ENCODE measurements at places on chromosomes 5 and 9.
A peak's percentile ranks its signal among the peaks of the same experiment; 100 is the strongest.

DNA sequence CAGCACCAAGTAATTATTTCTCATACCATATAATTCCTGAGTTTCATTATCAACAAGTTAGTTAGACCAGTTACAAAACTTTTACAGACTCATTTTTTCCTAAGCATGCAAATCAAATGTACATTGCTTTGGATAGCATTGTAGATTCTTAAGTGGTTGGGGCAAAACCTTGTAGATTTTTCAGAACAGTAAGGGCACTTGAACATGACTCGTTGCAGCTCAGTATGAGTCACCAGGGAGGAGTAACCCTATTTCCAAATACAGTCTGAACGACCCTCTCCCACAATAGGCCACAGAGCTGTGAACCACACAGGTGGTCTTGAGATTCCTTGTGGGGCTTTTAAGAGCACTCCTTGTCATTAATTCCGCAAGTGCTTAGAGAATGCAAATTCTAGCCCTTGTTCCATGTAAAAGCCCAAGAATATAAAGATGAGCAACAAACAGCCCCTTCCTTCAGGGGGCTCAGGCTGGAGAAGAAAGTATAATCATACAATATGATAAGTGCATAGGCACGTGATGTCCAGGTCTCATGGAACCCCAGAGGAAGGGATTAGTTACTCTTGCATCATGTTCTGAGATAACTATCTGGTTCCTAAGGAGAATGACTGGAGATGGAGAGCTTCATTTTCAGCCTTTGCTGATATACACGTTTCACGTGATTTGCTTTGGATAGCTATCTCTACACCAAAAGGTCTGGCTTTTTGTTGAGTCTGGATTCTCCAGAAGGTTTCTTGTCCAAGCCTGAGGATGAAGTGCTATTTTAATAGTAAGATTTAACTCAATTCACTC is 295.7 kb downstream of the KCNN2 start:
- DNase-seq, result no peak

DNA sequence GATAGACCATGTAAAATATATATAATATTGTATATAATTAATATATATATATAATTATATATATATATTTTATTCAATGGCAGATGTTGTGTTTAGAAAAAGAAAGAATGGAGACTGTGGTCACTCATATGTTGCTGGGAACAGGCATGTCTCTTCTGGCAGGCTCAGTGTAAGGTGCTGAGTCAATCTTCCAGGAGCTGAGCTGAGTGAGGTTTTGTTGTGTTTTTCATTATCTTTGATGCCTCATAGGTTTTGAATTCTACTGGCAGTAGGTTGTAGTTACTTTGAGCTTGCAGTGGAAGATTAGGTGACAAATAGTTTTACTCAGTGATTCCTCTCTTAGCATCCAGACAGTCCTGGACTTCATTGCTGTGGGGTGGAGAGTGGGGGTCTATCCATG is 561.3 kb downstream of the IRX1 start:
- DNase-seq, result no peak

DNA sequence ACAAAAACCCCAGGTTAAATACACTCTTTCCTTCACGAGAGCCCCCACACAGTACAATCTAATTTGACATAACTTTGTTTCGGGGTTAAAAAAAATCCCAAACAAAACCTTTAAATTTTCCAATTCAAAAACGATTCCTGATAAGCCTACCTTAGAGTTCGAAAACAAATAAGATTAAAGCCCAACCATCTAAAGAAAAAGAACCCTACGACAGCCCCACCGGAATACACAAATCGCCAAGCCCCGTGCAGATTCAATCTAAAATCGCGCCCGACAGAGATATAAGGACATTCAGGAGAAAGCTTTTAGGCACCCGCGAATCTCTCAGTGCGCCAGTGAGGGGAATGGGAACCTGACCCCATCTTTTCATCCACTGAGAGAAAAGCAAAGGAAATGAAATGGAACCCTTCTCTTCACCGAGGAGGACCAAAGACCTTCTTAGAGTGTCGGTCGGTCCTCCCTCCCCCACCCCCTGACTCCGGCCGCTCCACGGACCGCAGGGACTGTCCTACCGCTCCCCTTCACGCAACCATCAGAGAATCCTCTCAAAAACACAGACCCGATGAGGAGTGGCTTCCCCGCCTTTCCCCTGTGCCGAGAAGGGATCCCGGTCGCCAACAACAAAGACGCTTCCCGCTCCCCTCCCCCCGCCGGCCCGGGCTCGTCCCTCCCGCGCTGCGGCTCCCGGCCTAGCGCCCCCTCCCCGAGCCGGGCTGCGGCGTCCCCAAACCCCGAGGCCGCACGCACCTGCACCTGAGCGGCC is 925 bp downstream of the ABHD17B start:
- DNase-seq, result no peak

DNA sequence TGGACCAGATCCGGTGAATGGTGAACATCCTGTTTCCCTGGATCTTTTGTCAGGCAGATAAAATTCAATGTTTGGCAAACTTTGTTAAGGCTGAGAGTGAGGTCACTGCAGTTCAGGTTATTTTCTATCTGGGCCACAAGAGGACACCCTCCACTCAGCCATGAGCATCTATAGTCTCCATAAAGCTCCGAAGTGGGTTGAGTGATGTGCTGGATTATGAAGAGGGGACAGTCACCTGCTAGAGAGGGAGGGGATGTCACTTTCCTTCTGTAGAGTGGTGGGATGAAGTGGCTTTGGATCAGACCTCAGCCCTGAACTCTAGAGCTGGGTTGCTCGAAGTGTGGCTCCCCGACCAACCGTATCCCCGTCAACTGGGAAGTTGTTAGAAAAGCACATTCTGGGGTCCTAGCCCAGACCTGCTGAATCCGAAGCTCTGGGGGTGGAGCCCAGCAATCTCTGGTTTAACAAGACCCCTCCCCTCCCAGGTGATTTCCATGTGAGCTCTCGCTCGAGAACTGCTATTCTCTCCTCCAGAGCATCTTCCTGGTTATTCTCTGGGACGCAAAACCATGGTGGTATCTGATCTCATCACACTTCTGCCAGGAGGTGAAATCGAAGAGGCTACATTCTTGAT is 31.8 kb upstream of the FGF1 start:
- DNase-seq, result peak; percentile 75

- DNase-seq, result no peak
These were observed 41.0 kb downstream of the ERMP1 start for GRCh38 chr9:5791870-5792269.

DNA sequence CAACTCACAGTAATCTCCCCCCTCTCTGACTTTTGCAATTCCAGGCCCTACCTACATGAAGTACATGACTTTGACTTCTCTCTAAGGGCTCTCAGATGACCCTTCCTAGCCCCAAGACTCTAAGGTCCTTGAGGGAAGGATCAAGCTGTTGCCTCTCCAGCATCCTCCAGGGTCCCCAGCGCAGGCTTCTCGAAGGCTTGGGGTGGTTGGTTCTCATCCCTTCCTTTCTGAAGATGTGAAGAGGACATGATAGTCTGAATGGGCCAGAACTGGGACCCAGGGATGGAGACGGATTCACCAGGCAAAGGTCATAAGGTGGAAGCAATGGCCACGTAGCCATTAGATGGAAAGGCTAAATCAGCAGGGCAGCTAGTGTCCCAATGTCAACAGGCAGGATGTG is 86.8 kb downstream of the NRG2 start:
- no peak for DNase-seq

DNA sequence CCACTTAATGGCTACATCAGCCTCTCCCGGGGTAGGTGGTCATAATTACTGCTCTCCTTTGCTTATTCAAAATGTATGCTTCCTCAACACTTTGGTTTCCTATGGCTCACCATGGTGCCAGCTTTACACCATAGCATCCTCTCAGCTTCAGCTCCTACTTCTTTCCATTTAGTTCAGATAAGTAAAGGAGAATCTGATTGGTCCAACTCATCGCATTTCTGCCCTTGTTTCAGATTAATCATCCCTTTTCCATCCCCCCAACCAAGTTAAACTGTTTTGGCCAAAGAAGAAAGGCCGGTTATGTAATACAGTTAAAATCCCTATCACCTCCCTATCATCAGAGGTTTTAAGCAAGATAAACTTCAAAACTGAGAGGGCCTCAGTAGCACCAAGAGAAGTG is 130.5 kb downstream of the CETN3 start:
- no peak for DNase-seq

- DNase-seq, result no peak
These were observed at the start of gene LCN2 for GRCh38 chr9:128149001-128149701. TSS of gene LCN2 (plus strand) at chr9:128149453. CDS start at chr9:128149526, 73 bp downstream.

DNA sequence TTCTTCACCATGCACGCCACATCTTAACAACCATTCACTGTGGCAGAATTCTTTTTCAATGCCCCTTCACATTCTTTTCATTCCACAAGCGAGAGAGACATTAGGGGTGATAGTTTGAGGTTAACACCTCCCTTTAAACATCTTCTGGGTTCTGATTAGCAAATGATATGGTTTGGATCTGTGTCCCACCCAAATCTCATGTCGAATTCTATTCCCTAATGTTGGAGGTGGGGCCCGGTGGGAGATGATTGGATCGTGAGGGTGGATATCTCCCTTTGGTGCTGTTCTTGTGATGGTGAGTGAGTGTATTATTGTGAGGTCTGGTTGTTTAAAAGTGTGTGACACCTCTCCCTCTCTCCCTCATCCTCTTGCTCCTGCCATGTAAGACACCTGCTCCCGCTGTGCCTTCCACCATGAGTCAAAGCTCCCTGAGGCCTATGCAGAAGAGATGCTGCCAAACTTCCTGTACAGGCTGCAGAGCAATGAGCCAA is 46.1 kb upstream of the RAI14 start:
- no peak for DNase-seq

DNA sequence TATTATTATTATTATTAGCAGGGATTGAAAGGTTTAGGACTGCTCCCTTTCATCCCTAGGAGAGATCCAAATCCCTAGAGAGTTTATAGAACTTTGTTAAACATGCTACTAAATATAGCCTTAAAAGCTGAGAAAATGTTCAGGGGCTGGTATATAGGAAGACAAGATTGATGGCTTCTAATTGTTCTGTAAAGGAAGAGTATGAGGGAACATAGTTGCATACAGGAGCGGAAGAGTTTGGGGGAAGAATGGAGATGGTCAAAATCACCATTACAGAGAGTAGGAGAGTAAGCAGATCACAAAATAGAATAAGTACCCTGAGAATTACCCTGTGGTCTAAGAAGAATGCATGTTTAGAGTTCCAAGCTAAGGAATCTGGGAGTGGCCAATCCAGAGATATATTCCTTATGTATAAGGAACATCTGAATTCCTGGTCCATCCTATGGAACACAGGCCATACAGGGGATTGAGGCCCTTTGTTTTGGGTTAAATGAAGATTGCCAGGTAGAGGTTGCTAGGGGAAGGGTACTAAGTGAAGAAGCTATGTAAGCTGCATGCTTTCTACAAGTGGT is 158.0 kb upstream of the APC start:
- no peak for DNase-seq

DNA sequence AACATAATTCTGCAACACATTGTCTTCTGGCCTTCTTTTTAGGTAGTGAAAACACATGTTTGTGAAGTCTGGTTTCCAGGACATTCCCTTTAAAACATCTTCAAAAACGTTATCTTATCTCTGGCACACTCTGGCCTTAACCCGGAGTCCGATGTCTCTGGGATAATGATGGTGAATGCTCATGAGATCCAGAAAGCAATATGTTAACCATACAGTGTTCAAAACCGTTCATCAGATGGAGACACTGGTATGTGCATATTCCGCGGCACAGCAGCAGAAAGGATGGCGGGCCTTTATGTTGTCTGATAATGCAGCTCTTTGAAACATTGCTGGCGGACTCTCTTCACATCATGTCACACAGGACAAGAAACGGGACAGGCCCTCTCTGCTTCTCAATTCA is 605.2 kb downstream of the CCDC171 start:
- no peak for DNase-seq

GRCh38 chr9:5799314-5799713 is 33.6 kb downstream of the ERMP1 start:
- peak; percentile 49 for DNase-seq

GRCh38 chr5:128904805-128905567 is 60.3 kb upstream of the SLC27A6 start:
- DNase-seq, result peak; percentile 42

DNA sequence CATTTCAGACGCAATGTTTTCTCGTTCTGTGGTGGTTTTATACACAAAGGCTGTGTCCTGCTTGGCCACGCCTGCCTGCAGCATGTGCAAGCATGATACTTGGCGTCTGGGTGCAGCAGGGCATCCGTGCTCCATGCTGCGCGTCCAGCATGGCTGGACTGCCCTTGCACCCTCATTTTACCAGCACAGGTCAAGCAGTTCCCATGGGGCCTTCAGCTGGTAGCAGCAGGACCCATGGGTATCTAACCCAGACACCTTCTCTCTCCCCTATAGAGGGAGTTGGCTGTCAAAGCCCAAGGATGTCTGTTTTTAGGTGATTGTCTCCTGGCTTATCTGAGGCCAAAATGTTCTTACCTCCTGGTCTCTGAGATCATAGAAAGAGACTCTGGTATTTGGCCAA is 158.3 kb upstream of the PITX1 start:
- DNase-seq, result no peak

DNA sequence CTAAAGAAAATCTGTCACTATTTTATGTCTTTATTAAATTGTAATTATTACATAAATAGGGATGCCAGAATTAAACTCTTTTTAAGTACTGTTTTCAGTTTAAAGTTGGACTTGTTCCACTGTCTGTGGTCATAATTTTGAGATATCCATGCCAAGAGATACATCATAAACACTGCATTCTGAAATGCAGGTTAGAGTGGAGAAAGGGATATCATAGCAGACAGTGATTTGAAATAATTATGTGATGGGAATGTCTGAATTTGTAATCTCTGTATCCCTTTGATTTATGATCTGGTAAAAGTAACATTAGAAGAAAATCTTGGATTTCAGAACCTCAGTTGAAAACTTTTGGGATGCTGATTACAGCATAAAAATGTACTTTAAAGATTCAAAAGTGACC is 222.1 kb downstream of the GOLPH3 start:
- DNase-seq, result no peak

DNA sequence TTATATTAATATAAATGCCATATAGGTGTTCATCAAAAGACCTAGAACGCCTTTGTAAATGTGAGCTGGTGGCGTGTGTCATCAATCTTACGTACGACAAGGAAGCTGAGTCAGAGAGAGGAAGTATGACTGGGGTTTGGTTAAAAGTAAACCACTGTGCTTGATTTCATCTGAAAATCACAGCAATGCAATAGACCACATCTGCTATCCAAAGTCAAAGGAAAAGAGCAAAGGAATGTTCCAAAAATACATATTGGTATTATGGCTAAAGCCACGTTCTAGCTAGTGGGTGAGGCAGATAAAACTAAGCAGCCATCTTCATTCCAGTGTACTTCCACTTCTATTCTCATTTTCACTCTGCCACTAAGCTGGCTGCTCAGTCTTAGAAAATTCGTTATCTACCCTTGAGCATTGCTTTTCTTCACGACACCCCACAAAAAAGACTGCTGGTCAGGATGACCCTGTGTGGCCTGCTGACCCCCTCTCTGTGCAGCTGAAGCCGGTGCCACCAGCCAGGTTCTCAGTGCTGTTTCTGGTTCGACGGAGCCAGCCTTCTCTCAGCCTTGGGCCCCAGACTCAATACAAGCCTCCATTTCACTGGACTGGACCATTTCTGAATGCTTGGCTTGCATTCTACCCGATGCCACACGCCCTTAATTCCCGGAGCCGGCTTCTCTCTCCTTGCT is 23.8 kb downstream of the SHC3 start:
- peak; percentile 98 for DNase-seq

- no peak for DNase-seq
These were observed 80.8 kb downstream of the ZNF618 start for GRCh38 chr9:113956901-113957300.

All from HCEC 1CT (cell line).